ENCODE measurements at places on chromosomes 7 and 10.

GRCh38 chr10:94902570-94902969 is 35.9 kb upstream of the CYP2C9 start:
- no peak for DNase-seq

GRCh38 chr7:26365077-26365900 is 73.6 kb downstream of the SNX10 start:
- DNase-seq: peak; percentile 55

- no peak for DNase-seq
Observed at GRCh38 chr7:130021105-130021834, 29.9 kb downstream of the ZC3HC1 start.

DNA sequence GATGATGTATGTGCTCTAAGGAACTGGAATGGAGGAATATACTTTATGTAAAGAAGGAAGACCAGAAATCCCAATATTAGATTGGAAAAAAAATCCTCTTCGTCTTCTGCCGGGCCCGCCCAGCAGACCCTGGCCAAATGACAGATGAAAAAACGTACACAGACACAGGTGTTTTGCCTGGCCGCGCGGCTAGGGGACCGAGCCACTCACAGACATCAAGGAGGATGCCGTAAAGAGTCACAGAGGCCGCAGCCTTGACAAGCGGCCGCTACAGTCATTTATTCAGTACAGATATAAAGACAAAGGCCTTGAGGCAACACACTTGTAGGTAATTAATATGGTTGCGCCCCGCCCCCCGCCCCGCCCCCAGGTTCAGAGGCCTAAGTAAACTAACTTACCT is 594.1 kb downstream of the GRM8 start:
- no peak for DNase-seq

GRCh38 chr7:149154056-149154455 is 6.8 kb downstream of the ZNF398 start:
- no peak for DNase-seq

- no peak for DNase-seq
Observed at GRCh38 chr10:44071479-44071878, 313.4 kb downstream of the CXCL12 start.

- no peak for DNase-seq
Observed at GRCh38 chr10:52437205-52437646, 123.1 kb downstream of the DKK1 start.

DNA sequence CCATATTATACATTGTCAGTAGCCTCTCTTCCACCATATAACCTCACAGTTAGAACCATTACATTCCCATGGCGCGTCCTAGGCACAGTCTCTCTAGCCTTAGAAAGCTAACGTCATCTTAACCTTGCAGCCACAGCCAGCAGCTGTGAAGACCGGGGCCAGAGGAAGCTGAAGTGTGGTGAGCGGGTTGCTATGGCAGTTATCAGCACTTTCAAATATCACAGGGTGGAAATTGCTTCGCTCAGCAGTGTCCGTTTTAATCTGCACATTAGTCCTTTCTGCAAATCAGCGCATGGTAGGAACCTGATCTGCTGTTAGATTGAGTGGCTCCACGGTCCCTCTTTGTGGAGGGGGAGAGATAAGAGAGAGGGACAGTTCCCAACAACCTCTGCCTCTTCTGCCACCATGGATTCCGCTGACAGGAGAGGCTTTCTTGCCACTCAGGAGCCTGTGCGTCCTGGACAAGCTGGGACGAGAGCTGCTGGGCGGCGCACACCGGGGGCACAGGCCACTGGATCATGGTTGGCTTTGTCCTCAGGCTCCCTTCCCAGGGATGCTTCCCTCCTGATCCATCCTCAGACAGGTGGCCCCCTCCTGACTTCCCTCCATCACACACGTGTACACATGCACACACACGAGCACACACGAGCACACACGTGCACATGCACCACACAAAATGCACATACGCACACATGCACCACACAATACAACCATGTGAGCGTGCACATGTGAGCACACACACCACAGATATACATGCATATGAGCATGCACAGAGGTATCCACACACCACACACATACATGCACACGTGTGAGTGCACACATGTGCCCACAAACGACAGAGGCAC is 93.8 kb downstream of the WDR37 start:
- DNase-seq: no peak

DNA sequence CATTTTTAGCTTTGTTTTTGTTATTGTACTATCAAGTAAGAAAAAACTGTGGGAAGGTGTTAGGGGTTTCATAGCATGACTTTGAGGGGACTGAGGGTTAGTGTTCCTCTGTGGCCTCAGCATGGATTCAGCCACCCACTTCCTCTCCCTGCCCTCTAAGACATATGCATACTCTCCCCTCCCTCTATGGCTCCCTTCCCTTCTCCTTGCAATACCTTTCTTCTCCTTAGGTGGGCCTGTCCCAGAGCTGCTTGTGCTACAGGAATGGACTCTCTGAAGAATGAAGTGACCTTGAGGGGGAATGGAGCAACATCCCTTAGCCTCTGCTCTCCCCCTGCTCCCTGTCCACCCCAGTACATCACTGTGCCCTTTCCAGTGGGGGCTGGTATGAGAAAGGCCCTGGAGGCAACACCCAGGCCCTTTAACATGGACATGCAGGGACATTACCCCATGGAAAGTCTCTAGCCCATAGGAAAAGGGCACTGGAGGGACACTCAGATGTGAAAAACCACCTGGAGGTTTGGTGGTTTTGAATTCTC is 22.4 kb downstream of the CDH23 start:
- no peak for DNase-seq

DNA sequence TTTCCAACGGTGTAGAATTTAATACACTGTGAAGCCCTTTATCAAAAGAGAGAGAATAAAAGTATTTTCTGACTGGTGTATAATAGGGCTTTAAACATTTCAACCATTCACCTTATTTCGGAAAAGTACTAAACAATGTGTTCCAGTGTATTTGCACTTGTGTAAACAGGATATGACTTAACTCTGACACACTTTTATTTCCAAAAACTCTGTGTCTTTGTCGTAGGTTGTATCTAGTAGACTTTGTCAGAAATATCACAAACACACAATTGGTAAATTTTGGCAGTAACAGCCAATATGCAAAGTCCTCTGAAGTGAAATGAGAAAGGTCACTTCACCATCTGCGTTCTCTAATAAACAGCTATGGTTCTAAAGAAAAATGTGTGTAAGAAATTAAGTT is 10.3 kb upstream of the TSPAN13 start:
- DNase-seq: no peak

- DNase-seq: no peak
Observed at GRCh38 chr7:2805213-2805944, 38.7 kb downstream of the GNA12 start.

DNA sequence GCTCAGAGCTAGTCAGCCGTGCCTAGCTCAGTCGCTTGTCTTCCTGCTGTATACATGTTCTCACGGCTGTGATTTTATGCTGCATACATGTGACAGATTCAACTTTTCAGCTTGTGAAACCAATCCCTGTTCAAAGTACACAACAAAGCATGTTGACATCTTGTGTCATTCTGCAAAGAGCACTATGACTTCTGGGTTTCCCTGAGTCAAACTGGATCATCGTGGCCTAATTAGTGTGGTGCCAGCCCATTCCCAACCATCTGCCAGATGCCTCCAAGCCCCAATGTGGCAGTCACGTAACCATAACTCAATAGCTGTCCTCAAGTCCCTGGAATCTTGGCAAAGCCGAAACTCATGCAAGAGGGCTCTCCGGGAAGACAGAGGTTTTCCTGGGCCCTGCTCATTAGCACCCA is 144.8 kb downstream of the MYOF start:
- no peak for DNase-seq

GRCh38 chr10:132062641-132063390 is 2.9 kb upstream of the JAKMIP3 start:
- DNase-seq: no peak

GRCh38 chr10:72794260-72794659 is 99.3 kb upstream of the OIT3 start:
- no peak for DNase-seq

- no peak for DNase-seq
Observed at GRCh38 chr7:112886208-112886607, 96.0 kb upstream of the TMEM168 start.

GRCh38 chr10:95363303-95363912 is 72.6 kb upstream of the PDLIM1 start:
- DNase-seq: peak; percentile 54

DNA sequence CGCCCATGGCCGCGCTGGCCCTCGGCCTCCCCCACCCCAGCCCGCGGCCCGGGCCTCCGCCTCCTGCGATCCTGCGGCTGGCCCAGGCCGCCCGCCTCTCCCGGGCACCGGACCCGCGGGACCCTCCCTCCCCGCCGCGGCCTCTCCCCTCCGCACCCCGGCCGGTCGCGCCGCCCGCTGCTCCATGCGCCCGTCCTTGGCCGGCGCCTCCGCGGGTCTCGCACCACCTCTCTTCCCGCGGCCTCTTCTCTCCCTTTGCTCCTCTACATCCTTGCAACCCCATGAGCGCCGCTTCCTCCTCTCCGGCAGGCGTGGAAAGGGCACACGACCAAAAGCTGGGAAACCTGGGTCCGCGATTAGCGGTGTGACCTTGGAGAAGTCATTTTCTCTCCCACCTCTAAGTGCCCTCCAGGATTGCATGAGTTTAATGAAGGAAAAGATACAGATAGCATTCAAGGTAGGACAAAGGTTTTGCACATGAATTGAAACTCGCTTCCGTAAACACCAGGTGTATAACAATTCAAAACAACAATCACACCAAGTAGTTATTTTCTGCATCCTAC is 448 bp upstream of the SRPK2 start:
- peak; percentile 68 for DNase-seq

DNA sequence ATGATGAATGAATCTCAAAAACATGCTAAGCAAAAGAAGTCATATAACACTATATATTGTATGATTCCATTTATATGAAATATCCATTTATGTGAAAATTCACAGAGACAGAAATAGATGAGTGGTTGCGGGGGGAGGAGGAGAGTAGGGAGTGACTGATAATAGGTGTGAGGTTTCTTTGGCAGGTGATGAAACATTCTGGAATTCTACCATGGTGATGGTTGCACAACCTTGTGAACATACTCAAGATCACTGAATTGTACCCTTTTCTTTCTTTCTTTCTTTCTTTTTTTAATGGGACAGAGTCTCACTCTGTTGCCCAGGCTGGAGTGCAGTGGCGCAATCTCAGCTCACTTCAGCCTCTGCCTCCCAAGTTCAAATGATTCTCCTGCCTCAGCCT is 10.7 kb downstream of the SVOPL start:
- DNase-seq: no peak

GRCh38 chr7:34761627-34762026 is 103.6 kb downstream of the NPSR1 start:
- no peak for DNase-seq

DNA sequence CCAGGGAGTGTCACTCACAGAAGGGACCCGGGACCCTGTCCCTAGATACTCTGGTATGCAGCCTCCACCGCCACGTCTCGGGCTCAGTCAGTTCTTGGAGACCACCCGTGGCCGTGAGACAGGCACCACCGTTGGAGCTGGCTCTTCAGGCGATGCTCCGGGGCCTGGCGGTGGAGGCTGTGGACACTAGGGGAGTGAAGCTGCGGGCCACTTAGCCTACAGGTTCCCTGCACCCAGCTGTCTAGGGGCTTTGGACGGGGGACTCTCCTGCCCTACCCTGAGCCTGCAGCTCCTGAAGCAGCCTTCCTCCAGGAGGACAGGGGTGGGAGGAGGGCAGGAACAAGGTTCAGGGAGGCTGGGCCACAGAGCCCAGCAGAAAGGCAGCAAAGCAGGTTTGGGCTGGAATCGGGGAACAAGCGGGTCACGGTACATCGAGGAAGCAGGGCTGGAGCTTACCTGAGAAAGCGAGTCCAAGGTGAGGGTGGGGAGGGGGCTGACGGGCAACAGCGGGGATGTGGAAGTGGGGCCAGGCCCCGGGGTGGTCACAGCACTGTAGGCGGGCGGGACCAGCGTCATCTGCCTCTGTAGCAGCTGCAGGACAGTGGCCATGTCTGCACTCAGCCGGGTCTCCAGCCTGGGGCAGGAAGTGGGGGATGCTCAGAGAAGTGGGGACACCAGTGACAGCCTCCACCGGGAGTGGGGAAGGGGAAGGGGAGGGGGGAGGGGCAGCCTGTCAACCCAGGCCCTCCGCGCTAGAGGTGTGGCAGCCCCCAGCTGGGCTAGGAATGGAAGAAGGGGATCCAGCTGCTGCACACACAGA is 31.5 kb downstream of the KCNH2 start:
- no peak for DNase-seq

DNA sequence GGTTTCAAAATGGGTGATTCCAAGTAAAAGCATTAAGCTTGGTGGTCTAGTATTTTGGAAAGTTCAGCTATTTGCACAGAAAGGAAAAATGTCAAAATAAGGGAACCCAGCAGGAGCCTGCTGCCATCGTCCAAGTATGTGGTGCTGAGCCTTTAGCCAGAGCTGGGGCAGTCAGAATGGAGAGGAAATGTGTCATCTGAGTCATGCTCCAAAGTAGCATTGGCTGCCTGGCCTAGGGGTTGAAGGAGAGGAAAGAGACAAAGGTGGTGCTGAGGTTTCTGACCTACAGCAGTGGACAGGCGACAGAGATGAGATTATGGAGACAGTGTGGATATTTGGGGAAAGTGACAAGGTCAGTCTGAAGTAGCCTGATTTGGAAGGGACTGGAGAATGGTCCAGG is 103.9 kb downstream of the PLCE1 start:
- DNase-seq: no peak

- peak; percentile 75 for DNase-seq
Observed at GRCh38 chr7:123154231-123154860, 45.4 kb downstream of the SLC13A1 start.

DNA sequence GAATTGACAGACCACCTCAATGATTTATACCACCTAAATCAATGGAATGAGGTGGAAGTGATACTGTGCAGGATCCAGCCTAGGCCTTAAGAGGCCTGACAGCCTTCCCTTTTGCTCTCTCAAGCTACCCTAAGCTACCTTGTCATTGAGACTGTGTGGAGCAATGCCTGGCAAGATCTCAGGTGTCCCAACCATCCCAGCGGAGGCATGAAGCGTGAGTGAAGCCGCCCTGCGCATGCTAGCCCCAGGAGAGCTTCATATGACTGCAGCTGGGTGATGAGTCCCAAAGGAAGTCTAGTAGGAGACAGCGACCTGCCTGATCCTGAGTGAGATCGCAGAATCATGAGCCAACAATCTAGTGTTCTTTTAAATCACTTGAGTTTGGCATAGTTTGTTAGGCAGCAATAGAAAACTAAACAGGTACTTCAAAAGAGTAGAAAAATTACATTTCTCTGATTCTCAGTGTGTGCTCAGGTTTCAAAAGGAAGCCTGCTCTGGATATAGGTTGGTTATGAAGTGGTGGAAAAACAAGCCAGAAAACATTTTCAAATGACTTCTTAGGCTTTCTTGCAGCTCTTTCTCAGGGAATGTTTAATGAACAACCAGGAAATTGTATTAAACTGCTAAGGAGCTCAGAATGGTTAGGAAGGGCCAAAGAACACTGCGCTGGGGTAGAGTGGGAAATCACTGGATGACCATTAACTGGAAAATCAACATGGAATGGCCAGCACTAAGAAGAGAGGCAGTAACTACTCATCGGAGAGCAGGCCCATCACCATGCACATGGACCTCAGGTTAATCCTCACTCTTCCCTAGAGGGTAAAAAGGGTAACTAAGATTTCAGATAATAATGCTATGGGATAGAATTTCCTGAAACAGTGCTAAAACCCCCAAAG is 535.2 kb downstream of the PHTF2 start:
- no peak for DNase-seq

GRCh38 chr10:123840714-123841113 is 50.9 kb downstream of the CPXM2 start:
- no peak for DNase-seq

Measured in WERI-Rb-1 (cell line).